ENCODE measurements at places on chromosomes 11 and 22.

- no peak for DNase-seq
Observed at GRCh38 chr11:106202935-106203620, 125.6 kb downstream of the AASDHPPT start.

DNA sequence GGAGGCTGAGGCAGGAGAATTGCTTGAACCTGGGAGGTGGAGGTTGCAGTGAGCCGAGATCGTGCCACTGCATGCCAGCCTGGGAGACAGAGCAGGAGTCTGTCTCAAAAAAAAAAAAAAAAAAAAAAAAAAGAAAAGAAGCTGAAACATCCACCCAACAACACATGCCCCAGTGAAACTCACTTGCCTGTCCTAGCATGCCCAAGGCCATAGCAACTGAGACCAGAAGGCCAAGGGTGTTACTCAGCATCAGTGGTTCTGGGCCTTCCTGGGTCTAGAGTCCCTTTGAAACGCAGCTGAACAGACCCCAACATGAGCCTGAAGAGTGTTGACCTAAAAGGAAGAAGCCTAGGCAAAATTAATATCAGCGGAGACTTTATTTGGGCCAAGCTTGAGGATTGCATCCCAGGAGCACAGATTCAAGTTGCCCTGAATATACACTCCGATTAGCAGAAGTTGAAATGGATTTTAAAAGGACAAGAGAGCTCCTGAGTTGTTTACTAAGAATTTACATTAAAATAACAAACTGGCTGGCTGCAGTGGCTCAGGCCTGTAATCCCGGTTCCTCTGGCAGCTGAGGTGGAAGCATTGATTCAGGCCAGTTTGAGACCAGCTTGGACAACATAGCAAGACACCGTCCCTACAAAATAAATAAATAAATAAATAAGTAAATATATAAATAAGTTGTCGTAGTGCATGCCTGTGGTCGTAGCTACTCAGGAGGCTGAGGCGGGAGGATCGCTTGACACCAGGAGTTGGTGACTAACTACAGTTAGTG, 7.0 kb downstream of the PRDX5 start:
- DNase-seq, result no peak

DNA sequence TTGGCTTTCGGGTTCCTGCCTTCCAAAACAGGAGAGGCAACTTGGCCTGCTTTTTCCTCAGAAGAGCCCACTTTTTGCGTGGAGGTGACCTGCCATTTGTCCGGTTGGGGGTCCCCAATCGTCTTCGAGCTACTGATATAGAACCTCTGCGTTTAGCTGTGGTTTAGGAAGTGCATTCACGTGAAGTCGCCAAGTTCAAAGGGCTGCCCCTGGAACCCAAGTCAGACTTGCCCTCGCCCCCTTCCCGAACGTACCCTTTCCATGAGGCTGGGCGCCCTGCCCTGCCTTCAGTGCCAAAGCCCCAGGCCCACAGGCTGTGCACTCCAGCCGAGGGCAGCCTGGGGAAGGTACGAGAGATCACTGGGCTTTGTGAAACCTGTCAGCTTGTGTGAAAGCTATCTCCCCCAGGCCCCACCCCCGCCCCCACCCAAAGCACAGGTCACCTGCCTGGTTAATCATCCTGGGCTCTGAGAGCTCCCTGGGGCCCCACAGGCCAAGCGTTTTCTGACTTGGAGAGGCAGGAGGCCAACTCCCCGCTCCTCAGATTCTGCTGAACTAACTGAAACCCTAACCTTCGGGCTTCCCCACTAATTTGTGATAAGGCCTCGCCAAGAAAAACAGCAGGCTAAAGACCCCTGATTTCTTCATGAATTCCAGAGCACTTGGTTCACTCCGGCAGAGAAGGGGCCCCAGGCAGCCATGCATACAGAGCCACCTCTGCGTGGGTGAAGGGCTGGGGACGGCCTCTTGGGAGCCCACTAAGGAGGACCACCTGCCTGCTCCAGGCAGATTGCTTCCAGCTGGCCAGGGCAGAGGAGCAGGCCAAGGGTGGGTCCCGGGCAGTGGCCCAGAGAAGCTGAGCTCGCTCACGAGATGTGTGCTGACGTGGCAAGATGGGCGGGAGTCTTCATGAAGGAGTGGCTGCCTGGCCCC, 25.8 kb upstream of the KCNQ1OT1 start:
- DNase-seq, result no peak

GRCh38 chr11:113204280-113204679, 110.1 kb upstream of the TTC12 start:
- DNase-seq, result no peak

DNA sequence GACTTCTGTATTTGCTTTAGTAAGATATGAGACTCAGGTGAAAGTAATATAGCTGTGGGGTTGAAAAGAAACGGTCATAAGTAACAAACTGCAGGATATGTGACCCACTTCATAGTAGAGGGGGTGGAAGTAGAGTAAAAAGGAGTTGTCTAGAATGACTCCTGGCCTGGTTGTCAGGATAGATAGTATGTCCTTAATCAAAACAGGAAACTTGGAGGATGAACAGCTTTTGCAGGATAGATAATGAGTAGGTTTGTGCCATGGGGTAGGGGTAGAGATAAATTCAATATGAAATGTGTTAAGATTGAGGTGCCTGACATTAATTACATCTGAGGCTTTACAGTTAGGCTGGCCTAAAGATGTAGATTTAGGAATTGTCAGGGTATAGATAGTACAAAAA, 47.0 kb upstream of the B3GNT6 start:
- no peak for DNase-seq

GRCh38 chr11:114346709-114347141, 50.5 kb downstream of the NNMT start:
- DNase-seq, result no peak

- no peak for DNase-seq
Observed at GRCh38 chr11:133787379-133788141, 57.8 kb downstream of the SPATA19 start.

DNA sequence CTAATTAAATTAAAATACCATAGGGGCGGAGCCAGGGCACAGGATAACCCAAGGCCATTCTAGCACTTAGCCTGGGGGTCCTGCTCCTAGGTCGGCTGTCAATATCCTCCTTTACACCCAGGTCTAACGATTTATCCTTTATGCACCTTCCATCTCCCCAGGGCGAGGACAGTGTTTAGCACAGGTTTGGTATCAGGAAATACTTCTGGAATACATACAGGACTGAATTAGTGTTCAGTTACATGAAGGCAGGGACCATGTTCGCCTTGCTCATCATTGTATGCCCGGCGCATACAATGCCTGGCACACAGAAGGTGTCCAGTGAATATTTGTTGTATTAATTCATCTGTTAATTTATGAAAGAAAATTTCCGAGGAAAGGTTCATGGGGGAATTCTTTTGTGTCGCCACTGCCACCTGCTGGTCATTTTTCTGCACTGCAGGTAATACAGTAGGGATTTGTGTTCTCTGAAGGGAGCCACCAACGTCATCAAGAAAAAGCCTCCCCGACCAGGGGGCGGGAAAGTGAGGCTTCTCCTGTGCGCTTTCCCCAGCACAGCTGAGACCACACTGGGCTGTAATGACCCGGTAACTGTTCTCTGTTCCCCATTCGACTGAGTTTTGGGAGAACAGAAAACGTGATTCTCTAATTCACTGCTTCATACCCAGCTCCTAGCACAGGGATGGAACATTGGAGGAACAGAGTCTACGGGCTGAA, 68.7 kb upstream of the ASPHD2 start:
- DNase-seq, result no peak

GRCh38 chr11:5339771-5340322, 3.5 kb downstream of the OR51B5 start:
- no peak for DNase-seq

- DNase-seq, result no peak
Observed at GRCh38 chr11:933142-933851, 7.6 kb downstream of the AP2A2 start.

DNA sequence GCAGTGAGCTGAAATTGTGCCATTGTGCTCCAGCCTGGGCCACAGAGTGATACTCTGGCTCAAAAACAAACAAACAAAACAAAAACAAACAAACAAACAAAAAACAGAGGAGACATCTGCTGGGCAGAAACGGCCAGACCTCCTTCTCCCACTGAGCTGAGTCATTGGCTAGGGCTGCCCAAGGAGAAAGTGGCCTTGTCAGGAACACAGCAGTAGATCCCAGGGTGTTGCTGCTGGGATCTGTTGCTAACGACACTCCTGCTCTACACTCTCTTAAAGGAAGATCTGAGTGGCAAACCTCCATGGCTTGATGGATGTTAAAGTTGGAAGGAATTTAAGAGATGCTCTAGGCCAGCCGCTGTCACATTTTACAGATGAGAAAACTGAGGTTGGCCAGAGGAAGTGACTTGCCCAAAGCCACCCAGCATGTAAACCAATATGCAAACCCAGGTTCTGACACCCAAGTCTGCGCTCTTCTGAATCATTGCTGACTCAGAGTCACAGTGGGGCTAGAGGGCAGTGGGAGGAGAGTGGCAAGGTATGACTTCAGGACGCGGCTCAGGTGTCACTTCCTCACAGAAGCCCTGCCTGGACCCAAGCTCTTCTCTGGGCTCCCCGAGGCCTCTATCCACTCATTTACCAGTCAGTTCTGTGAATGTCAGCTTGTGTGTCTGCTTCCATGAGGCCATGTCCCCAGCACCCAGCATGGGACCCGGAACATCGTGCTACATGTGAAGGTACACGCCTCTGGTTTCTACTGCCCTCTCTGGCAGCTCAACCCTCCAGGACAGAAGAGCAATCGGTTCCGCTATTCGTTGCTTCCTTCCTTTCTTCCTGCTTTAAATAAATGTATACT, 11.3 kb upstream of the GDPD5 start:
- DNase-seq, result no peak

- DNase-seq, result no peak
Observed at GRCh38 chr11:48031602-48032001, 51.2 kb downstream of the PTPRJ start.

DNA sequence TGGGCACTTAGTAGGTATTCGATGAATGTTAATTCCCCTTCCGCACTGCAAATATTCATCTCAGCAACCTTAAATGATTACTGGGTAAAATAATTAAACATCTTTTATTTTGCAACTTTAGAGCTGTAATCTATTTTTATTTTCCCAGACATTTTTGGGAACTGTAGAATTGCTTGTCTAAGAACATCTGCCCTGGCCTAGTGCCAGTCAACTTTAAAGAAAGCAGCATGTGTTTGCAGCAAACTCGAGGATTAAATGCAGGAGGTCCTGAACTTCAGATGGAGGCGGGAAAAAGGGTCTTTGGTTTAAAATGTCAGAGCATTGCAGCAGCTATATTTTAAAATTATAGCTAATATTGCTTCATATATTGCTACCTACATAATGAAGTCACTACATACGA, 190.0 kb downstream of the PGR start:
- DNase-seq, result no peak

- no peak for DNase-seq
Observed at GRCh38 chr11:33691066-33691864, 9.4 kb downstream of the C11orf91 start.

DNA sequence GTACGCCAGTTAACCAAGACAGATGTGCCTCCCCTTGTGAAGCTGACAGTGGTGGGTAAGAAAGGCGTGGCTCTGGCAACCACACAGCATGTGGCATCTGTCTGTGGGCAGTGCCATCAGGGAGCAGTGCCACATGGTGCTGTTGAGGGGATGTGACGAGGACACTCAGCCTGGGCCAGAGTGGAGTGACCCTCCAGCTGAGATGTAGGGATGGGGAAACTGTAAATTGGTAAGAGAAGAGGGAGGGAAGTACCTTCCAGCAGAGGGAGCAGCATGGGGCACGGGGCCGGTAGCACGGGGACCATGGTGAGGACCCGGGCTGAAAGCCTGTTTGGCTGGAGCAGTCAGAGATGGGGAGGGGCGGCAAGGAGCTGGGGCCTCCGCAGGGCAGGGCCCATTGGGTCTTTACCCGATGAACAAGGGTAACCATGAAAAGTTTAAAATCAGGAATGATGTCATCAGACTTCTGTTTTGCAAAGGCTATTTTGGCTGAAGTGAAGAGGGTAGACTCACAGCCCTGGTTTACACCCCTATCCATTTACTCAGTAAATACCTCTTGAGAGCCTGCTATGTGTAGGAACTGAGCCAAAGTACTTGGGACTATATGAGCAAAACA, 10.4 kb downstream of the TMPRSS6 start:
- DNase-seq, result no peak

- DNase-seq, result no peak
Observed at GRCh38 chr11:27582621-27583020, 76.1 kb upstream of the LIN7C start.

GRCh38 chr22:41561335-41561734, 525 bp downstream of the CSDC2 start:
- no peak for DNase-seq

DNA sequence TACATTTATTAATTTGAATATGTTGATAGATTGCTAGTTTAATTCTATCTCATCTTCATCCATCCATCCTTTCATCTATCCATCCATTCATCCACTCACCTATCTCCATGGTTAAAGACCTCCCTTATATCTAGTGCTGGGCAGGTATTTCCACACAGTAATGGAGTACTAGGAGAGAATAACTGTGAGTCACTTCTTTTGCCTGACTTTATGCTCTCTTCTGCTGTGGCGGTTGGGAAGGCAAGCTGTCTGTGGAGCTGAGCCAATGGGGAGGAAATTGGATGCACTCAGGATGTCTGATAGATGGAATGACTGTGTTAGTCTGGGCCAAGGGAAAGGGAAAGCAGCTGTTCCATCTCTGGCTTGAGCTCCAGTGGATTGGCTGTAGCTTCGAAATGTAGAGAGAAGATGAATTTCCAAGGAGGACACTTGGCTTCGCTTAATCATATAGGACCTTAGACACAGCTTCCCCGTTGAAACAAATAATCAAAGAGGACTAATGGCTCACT, 60.3 kb downstream of the NELL1 start:
- DNase-seq, result no peak

DNA sequence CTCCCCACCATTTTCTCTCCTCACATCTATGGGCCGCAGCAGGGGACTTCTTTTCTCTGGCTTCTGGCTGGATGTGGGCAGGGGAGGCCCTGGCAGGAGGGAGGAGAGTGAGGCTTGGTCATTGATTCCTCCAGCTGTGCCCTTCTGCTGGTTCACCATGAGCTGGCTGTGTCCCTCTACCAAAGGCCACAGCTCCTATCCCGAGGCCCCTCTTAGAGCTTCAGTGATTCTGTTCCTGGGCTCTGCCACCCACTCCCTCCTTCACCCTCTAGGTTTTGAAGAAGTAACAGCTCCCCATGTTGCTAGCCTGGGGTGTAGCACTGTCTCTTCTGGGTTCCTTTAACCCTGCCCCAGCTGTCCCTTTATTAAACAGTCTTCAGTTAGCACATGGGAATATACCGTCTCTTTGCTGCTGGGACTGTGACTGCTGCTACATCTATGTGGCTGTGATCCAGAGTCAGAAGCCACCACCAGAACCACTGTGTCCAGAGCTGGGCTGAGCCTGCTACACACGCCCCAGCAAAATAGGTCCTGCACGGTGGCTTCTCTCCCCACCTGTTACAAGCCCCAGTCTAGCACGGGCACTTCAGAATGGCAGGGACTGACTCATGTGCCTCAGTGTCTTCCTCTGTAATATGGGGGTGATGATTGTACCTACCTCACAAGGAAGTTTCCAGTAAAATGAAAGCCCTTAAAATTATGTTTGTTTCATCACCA, 578 bp upstream of the PARVG start:
- DNase-seq, result no peak

DNA sequence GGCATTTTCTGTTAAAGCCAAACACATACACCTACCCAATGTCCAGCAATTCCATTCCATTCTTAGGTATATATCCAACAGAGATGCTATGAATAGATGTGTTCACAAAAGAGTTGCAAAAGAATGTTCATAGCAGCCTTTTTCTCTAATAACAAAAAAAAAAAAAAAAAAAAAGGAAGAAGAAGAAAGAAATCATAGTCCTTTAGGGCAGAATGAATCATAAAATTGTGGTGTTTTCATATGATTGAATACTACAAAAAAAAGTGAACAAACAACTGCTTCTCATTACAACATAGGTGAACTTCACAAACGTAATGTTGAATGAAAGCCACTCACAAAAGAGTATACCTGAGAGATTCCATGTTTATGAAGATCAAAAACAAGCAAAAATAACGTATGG, 66.8 kb upstream of the GRK3 start:
- no peak for DNase-seq
